Posterior cingulate gyrus (tissue), 11 donors: ENCODE measurements at places on chromosomes 4 and X.

DNA sequence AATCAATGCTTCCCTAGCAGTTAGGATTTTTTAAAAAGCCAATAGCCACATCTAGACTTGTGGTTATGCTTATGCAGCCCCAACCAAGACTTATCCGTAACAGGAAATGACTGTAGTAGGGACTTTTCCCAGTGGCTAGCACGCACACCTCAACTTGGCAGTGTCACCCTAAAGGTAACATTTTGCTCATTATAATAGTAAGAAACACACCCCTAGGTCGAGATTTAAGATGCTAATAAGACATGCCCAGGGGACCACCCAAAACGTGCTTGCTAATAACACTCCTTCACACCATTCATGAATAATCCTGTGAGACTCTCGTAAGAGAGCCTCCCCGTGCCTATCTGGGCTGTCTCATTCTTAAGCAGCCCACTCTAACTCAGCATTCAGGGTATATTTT, 195.3 kb downstream of the CHIC1 start:
- no peak for DNase-seq

DNA sequence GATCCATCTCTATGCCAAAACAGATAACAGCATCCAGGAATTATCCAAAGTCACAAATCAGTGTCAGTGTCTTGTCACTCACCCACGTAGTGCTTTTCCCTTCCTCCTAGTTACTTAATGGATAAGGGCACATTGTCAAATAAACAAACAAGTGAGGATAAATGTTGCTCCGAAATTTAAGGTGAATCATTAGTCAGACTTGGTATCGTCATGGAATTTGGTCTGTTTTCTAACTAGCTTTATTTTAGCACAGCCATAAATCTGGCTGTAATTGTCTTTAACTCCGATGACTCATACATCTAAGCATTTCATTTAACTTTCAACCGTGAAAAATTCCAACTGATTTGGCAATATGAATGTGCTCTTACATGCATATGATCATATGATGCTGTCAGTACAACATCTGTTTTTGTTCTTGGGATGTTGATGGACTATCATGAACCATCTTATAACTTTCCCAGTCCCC, 83.3 kb downstream of the SNCA start:
- no peak for DNase-seq

DNA sequence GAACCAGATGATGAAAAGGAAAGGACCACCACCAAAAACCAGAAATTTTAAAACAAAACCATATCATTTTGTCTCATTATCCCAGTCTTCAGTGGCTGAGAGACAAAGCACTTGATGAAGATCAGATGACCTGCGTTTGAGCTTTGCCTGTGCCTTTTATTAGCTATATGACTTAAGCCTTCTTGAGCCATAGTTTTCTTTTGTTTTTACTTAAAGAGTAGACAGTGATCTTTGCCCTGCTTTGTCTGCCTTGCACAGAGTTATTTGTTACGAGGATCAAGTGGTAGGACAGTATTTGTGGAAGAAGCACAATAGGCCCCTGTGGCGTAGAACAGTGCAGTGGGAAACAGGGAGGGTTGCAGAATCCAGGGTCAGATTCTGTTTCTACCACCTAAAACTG, 89.9 kb downstream of the SLC10A6 start:
- no peak for DNase-seq

DNA sequence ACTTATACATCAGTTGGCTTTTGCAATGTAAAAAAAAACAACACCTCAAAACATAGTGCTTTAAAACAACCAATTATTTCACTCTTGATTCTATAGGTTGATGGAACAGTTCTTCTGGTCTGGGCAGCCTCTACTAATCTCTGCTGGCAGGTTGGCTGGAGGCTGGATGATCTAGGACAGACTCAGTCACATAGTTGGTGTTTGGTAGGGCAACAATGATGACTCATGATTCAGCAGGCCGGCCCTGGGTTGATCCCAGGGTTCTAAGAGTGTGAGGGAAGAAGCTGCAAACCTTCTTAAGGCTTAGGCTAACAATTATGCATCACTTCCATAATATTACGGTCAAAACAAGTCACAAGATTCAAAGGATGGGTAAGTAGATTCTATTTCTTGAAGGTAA, 558.2 kb downstream of the ZNF674 start:
- DNase-seq, result no peak

DNA sequence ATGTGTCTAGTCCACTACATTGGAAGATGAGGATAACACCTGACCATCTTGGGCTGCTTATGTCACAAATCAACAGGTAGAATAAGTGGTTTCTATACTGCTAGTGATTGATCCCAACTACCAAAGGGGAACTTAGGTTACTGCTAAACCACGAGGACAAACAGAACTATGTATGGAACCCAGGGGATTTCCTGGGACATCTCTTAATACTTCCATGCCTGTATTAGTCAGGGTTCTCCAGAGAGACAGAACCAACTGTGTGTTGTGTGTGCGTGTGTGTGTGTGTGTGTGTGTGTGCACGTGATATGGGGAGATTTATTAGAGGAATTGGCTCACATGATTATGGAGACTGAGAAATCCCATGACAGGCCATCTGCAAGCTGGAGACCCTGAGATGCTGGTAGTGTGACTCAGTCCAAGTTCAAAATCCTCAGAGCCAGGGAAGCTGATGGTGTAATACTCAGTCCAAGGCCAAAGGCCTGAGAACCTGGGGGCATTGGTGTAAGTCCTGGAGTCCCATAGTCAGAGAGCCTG, 16.2 kb upstream of the AFF1 start:
- DNase-seq, result no peak

DNA sequence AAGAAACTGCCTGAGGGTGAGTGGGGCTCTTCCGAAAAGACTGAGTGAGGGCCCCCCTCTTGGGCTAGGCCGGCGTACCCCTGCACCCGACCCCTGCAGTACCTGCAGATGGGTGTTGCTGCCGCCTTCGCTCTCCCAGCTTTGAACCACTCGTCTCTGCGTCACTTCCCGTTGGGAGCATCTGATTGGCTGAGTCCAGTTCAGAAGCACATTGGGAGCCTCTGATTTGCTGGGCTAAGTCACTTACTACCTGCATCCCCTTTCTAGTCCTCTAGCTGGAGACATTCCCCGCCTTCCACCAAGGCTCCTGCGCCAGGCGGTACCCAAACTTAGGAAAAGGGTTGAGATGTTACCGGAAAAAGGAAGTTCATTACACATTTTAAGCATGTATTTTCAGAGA, 20.4 kb upstream of the WWC2 start:
- DNase-seq, result no peak

DNA sequence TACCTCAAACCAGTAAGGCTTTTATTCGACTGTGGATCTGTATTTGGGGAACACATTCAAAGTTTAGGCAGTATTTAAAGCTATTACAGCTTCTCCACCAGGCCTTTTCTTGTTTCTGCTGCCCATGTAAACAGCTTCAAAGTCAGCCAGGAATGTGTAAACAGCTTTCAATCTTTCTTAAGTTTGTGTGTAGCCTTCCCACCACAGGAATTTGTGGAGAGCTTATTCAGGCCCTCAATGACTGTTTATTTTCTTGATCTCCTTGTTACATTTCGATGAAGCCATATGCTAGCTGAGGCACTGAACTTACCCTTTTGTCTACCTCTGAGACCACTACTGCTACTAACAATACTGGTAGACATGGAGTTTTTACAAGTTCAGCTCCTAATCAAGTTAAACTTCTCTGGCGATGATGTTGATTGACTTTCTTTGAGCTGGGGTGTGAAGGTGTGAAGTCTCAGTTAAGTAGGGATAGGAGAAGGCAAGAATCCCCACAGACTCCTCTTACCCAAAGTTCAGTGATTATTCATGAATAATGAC, 72.6 kb downstream of the NWD2 start:
- no peak for DNase-seq

DNA sequence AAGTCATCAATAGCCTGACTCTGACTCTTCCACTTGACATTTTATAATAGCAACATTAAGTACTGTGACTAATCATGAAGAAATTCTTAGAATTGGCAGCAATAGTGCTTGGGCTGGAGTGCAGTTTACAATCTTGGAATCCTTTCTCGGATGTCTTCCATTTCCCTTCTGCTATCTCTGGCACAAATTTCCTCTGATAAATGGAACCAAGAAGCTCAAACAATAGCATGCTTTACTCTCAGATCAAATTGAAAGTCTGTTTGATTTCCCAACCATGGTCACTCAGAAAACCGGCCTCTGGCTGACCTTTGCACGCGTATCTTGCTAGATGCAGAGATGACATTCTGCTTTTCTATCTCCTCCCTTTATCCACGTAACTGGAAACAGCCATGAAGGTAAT, 99.0 kb upstream of the SPANXC start:
- DNase-seq, result no peak
